Cardiac fibroblast (primary cell): ENCODE measurements at places on chromosomes 16 and 17.

GRCh38 chr16:2090777-2091546 lies 43.2 kb downstream of the TSC2 start:
- peak; percentile 25 for DNase-seq

DNA sequence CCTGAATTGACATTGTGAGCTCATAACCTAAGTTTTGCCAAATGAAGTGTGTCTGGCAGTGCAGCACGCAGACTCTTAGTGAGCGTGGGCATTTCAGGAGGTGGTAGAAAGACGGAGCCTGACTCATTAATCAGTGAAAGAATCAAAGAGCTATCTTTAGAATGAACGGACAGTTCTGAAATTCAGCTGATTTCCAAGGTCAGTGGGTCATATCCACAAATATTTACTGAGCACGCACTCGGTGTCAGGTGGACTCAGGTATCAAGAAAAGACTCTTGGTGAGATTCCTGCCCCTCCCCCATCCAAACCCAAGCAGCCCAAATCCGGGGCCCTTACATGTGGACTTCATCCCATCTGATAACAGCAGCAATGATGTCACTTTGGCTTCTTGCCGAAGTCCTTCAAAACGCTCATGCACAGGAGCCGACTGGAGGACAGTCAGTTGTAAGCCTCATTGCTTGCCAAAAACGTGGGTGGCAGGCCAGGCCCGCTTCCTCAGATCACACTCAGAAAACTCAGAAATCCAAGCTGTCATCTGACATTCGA lies 185.8 kb downstream of the HS3ST3A1 start:
- peak; percentile 71 for DNase-seq

- no peak for DNase-seq
Measured at GRCh38 chr16:23866621-23867020, 30.8 kb downstream of the PRKCB start.

DNA sequence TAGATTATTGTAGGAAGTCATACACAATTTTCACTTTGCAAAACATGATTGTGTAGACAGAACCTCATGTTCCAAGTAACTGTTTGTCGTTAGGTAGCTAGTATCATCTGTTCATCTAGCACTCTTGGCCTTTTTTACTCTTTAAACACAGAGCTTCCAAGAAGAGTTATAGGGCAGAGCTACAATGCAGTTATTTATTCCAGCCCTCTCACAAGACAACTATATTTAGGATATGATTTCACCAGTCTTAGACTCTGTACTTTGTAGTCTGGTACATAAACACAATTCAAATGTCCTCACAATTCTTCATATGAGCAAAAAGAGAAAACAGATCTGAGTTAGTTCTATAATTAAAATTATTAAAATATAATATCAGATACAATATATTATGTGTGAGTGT lies 37.9 kb downstream of the KCNJ2 start:
- no peak for DNase-seq

- no peak for DNase-seq
Measured at GRCh38 chr17:15257796-15258512, 7.2 kb downstream of the PMP22 start.

DNA sequence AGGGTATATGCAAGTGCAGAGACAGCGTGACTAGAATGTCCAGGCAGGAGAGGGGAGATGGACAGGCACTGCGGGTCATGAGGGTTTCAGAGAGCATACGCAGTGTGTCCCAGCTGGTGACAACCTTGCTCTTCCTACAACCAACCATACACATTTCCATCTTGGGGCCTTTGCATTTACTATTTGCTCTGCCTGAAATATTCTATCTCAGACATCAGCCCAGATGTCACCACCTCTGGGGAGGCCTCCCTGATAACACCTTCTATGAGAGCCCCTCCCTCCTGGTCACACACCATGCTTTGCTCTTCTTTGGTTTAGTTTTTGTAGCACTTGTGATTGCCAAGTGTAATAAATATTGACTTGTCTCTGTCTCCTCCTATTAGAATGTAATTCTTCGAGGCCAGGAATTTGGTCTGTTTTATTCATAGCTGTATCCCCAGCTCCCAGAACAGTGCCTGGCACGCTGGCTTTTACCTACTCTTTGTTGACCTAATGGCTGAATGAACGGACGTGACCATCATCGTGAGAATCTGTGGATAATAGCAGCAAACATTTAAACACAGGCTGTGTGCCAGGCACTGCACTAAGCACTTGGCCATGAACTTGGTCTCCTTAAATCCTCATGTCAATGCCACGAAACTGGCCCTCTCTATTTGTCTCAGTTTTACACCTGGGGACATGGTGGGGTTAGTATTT lies 51.9 kb downstream of the PLCG2 start:
- DNase-seq, result no peak

DNA sequence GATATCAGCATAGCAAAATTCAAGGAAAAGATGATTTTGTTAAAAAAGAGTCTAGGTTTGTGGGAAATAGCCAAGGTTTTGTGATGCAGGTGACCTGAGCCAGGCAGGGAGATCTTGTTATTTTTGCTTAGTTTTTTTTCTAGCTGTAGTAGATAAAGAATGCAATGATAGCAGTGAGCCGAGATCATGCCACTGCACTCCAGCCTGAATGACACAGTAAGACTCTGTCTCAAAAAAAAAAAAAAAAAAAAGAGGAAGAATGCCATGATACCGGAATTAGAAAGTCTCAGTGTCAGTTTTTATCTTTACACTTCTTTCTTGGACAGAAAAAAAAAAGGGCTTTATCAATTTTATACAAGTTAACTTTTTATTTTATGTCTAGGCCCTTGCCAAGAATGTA lies 27.5 kb downstream of the TMEM238L start:
- DNase-seq, result no peak

DNA sequence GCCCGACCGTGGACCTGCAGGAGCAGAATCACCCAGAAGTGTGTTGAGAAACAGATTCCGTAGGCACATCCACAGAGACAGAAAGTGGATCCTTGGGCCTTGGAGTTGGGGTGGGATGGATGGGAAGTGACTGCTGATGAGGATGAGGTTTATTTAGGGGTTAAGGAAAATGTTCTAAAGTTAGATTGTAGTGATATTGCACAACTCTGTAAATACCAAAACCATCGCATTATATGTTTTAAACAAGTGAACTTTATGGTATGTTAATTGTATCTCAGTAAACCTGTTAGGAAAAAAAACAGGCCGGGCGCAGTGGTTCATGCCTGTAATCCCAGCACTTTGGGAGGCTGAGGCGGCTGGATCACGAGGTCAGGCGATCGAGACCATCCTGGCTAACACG lies 3.6 kb downstream of the ENDOV start:
- no peak for DNase-seq

GRCh38 chr17:78957128-78957527 lies 22.6 kb downstream of the LGALS3BP start:
- DNase-seq, result peak; percentile 57

GRCh38 chr16:81318711-81319110 lies 3.9 kb downstream of the GAN start:
- DNase-seq, result no peak

- DNase-seq, result no peak
Measured at GRCh38 chr17:69164206-69164605, 22.5 kb upstream of the ABCA6 start.

DNA sequence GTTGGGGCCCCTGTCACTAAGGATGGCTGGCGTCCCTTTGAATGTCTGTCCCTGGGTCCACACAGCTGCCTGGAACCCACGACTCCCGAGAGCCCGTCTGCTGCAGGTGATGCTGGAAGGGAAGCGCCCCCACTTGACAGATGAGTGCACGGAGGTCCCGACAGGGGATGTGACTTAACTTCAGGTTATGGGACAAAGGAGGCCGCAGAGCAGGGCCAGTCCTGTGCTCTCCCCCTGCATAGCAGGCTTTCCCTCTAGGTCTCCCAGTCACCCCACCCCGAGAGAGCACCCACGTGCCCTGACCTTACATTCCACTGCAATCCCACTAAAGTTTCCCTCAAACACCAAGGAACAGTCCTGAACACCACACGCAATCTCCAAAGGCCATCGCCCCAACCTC lies 6.0 kb upstream of the RCVRN start:
- DNase-seq, result no peak

GRCh38 chr17:57574040-57574513 lies 171.0 kb downstream of the CCDC182 start:
- DNase-seq, result peak; percentile 67

DNA sequence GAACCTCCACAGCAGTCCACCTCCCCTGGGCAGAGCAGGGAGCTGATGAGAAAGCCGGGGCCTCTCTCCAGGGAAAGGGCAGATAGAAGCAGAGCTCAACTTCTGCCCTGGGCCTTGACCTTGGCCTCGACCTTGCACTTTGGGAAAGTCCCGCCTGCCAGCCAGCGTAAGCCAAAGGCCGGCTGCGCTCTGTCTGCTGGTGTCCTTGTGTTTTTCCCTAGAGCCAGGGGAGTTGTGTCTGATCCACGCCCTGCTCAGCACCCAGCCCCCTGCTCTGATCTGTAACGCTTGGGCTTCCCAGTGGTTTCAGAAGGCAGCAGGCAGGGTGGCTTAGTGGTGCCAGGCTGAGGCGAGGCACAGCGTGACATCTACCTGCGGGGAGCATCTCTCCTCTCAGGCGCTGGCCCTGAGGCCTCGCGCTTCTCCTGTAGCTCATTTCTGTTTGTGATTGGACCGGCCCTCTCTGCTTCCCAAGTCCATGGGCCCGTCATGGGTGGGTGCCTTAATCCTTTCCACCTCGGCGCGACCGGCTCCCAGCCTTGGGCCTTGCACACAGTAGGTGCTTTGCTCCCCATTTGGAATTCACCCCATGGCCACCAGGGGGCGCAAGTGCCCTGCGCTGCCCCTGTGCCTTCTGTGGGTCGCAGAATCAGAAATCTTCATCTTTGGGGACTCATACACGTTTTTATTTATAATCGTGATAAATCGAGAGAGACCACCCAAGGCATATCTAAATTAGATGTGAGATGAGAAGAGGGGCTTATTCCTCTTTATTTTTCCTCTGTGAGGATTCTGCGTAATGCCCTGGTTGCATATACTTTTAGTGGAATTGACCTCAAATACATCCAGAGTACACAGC lies 24.2 kb downstream of the SGSH start:
- peak; percentile 11 for DNase-seq

DNA sequence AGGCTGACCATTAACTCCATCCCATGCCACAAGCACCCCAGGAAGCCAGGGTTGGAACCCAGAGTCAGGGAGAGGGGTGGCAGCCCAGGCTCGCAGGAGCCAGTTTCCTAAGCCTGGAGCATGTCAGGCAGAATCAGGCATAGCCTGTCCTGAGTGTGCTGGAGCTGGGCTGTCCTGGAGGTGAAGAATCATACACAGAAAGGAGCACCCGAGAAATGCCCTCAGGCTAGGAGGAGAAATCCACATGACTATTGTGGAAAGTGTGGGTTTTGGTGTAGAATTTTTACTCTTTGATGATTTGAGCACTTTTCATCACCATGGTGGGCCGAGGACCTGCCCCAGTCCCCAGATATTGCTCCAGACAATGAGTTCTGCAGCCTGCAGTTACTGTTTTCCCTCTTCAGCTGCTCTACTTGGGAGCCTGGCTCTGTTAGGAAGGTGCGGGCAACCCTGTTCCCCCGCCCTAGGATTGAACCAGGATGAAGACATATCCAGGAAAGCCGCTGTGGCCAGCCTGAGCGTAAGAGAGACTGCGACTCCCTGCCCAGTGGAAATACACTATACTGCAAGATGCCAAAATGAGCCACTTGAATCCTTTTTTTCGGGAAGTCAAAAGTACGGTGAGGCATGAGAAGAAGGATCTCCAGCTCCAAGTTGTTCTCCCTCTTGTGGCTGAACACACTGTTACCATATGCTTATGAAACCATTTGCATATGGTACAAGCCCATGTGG lies 29.0 kb upstream of the HEATR6 start:
- DNase-seq, result peak; percentile 45

- DNase-seq, result no peak
Measured at GRCh38 chr17:9218064-9218635, 196.8 kb downstream of the NTN1 start.

DNA sequence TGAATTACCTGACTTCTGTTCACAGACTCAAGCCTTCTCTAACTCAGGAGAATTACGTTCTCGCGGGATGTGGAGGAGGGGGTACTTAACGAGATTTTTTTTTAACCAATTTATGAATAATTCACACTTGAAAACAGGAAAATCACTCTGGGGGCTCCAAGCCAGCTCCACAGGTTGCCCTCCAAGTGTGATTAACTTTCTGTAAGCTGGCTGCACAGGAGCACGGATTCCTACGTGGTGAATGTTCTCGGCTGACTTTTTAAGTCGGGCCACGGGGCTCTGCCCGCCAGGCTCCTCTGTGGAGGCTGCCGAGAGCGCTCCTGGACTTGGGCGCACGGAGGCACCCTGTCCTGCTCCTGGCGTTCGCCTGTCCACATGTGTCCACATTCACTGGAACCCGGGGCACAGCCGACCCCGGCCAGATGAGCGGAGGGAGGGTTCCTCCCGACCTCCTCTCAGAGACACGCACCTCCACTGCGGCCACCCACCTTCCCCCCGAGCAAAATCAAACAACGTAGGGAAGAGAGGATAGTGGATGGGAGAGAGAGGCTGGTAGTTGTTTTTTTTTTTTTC lies 147.1 kb upstream of the CHMP6 start:
- no peak for DNase-seq

DNA sequence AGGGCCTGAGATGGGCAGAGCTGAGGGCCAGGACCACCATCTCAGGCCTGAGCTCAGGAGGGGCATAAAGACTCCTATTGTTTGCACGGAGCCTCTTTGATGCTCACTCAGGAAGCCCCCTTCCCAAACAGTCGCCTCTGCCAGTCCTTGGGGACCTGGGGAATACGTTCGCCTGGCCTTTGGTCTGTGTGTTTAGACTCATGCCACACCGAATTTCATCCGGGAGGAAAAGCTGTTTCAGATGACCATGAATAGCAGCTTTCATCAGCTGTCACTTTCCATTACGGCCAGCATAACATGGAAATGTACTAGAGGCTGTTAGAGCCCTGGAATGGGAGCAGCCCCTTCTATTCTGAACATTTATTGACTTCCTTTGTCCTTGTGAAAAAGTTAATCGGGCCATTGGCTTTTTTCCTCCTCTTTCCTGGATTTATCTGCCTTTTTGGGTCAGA lies 139.0 kb downstream of the HS3ST3A1 start:
- DNase-seq, result no peak

DNA sequence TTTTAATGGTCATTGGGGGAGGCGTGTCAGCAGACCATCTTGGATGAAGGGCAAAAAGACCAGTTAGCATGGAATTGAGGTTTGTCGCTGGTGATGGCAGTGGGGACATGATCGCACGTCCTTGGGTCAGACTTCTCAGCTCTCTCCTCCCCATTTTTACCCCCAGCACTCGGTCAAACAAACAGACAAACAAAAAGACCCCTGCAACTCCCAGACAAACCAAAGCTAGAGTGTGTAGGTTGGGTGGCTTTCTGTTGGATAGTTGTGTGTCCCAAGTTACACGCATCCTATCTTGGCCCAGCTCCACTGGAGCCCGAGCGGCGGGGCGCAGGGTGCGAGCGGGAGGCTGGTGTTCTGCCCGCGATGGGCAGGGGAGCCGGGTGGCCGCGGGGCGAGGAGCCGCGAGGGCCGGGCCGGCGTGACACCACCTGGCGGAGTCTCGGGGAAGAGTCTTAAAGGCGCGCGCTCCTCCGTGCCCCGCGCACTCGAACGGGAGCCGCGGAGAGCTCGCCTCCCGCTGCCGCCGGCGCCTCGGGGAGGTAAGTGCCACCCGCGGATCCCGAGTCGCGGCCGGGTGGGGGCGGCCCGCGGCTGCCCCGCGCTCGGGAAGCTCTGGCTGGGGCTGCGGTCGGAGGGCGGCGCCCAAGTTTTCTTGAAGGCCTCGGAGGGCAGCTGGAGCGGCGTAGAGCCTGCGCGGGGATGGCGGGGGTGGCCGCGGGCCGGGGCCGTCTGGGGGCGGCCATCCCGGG lies 18.5 kb upstream of the NTN1 start:
- DNase-seq, result no peak
